ENCODE measurements at places on chromosomes 1 and 21.

DNA sequence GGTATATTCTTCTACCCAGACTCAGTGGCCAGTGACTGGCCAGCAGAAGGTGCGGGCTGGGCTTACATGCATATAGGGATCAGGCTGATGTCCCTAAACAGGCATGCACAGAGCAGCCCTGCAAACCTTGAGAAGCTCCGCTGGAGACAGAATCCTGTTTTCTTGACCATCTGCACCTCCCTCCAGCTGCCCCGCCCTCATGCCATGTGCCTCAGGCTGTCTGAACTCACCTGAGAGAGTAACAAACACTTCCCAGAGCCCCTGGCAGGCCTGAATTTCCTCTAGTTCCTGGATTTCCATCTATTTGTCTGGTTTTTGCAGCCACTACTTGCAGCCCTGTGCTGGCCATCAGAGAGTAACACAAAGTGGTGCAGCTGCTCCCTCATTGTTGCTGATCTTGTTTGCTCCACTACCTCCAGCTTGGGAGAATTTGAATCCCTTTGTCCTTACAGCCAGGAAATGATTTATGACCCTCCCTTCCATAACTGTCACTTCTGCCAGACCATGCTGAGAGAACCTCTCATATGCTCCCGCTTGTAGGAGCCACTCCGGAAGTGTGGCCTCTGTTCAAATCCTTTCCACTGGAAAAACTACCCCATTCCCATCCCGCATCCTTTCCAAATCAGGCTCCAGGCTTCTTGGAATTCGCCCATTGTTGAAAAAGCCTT lies 113.6 kb downstream of the NMNAT2 start:
- no peak for DNase-seq

DNA sequence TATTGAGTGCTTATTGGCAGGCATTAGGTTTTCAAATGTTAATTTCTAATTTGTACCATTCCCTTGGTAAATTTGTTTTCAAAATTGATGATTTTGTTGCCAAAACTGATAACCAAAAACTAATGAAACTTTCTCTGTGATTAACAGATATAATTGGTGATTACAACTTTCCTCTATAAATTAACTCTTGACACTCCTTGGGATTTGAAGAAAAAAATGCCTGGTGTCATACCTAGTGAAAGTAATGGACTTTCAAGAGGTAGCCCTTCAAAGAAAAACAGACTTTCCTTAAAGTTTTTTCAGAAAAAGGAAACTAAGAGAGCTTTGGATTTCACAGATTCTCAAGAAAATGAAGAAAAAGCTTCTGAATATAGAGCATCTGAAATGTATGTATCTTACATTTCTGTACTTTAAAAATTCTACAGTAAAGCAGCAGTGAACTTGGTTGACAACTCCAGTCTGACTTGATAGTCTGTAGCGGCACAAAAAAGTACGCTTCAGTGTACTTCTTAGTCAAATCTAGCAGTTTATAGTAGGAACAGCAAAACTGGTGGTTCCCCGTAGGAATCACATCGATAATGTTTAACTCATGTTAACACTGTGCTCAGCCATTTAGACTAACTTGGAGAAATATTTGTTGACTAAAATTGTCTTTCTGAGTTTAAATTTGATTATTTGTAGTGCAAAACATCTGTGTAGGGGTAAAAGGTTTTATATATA lies 3.0 kb downstream of the USP1 start:
- DNase-seq: no peak

GRCh38 chr21:36454093-36454531 lies 25.8 kb downstream of the CLDN14 start:
- no peak for DNase-seq

DNA sequence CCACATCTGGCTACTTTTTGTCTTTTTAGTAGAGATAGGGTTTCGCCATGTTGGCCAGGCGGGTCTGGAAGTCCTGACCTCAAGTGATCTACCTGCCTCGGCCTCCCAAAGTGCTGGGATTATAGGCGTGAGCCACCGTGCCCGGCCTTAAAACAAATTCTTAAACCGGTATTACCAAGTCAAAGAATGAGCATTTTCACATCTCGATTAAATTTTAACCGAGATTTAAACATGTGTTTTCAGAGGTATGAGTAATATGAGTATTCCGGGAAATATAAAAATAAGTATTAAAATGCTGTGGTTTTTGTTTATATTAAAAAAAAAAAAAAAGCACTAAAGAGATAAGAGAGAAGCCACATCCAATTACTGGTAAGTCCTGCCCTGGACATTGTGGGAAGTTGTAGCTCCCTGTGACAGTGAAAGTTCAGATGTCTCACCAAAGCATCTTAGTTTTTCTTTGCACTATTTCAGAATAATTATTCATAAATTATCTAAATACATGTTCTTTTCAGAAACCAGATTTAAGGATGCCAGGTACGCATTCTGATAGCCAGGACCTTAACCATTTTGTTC lies 24.9 kb downstream of the ZNF281 start:
- DNase-seq: no peak

DNA sequence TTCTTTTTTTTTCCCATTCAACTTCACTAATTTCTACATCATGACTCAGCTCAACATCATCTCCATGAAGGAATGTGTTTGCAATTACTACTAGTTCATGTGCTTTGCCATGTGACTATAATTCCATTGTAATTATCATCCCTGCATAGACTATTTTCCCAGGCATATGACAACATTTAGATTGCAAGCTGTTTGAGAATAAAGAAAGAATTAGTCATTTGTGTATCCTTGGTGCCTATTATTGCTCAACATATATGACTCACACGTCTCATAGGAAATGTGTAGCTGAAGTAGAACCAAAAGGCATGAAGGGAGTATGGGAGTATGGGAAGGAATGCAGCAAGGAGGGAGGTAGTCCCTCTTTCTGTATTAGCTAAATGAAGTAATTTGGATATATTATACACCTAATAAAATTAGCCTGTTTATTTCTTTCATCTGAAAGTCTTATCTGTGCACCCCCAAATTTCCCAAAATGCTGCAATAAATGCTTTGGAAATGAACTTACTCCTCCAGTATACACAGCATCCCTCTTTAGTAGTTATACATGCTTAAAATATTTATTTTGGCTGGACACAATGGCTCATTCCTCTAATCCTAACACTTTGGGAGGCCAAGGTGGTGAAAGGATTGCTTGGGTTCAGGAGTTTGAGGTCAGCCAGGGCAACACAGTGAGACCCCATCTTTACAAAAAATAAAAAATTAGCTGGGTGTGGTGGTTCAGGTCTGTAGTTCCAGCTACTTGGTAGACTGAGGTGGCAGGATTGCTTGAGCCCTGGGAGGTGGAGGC lies 316.9 kb upstream of the ADGRL4 start:
- no peak for DNase-seq

- no peak for DNase-seq
Observed at GRCh38 chr1:162976628-162977027, 92.5 kb upstream of the RGS4 start.

GRCh38 chr1:174217248-174217647 lies 57.9 kb downstream of the RABGAP1L start:
- no peak for DNase-seq

DNA sequence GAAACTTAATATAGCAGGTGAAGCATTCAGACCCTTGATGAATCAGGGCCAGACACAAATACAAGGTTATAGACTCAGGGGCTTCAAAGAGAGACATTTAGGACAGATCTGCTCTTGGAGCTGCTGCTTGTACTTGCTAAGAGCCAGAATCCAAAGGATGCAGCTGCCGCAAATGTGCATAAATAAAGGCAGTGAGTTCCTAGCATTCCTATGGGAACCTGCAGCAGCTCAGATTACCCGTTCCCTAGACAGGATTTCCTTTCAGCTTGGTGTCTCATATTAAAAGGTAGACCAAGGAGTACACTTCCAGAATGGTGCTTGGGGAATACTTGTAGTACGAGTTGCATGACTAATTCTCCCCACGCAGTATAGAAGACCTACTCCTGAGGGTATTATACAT lies 9.7 kb upstream of the LRRC53 start:
- no peak for DNase-seq

DNA sequence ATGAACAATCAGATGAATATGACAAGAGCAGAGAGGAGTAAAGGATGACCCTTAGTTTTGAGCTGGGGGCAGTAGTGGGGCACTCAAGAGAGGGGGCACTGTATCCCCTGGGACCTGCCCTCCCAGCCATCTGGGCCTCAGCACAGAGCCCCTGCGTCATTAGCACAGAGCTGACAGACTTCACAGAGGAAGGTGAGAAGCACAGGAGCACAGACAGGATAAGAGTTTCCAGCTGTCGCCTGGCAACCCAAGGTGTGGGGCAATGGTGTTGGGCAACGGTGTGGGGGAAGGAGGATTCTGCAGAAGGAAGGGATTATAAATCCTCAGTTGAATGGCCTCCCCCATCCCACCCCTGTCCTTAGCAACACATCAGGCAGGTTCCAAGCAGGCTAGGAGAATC lies 30.2 kb downstream of the RAB3B start:
- peak; percentile 42 for DNase-seq

- no peak for DNase-seq
Observed at GRCh38 chr1:79629414-79629813, 622.9 kb upstream of the ADGRL4 start.

GRCh38 chr1:16677552-16678431 lies 11.0 kb upstream of the RNU1-3 start:
- DNase-seq: peak; percentile 21

All from NCI-H1436 (cell line).